IPS DF 19.7 (cell line): ENCODE measurements at places on chromosomes 16 and 17.

GRCh38 chr16:18801145-18801972, at the start of gene ARL6IP1:
Gene ARL6IP1, minus strand, starts transcription at chr16:18801549. Its CDS starts 83 bp downstream, at chr16:18801466.
- peak; percentile 96 for DNase-seq

GRCh38 chr16:19135201-19135842, 21.6 kb downstream of the ITPRIPL2 start:
- no peak for DNase-seq

GRCh38 chr17:81470944-81471817, 41.4 kb downstream of the ACTG1 start:
- DNase-seq = no peak

GRCh38 chr16:73054813-73055482, 7.0 kb upstream of the ZFHX3 start:
- no peak for DNase-seq

DNA sequence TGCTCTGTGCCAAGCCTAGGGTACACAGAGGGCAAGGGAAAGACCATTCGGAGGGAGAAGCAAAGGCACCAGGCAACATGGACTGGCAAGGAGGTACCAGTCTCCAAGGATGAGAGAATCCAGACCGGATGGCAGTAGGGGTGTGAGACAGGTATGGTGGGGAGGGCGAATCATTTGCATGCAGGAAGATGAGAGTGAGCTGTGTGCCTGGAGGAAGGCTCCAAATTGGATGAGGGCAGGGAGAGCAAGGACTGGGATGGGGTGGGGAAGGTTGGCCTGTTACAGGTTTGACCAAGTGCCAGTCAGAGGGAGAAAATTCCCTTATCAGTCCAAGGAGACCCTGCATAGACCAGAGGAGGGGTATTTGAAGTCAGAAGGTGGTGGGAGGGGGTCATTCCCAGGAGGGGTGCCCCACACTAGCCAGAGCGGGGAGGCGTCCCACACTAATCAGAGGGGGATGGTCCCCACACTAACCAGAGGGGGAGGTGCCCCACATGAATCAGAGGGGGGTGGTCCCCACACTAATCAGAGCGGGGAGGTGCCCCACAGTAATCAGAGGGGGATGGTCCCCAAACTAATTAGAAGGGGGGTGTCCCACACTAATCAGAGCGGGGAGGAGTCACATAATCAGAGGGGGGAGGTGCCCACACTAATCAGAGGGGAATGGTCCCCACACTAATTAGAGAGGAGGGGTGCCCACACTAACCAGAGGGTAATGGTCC, 737 bp downstream of the CANT1 start:
- DNase-seq = no peak

- no peak for DNase-seq
These were observed 688.2 kb upstream of the KIF2B start for GRCh38 chr17:53134548-53134947.

DNA sequence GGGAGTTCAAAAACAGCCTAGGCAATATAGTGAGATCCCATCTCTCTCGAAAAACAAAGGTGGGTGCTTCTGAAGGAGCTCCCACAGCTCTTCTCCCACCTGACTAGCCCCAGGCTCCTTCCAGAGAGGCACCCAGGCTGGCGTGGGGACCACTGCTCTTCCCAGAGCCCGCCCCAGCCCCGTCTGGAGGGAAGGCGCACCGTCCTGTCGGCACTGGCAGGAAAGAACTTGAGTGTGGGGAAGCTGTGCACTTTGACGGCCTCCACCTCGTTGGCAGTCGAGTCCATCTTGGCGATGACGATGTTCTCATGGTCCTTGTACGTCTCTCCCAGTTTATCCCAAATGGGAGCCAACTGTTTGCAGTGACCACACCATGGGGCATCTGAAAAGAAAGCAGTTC, 10.5 kb upstream of the PPP1R27 start:
- no peak for DNase-seq

- no peak for DNase-seq
These were observed 37.2 kb downstream of the MFSD11 start for GRCh38 chr17:76775021-76775600.

GRCh38 chr17:44409309-44410028, 20.0 kb upstream of the ITGA2B start:
- no peak for DNase-seq

- DNase-seq = no peak
These were observed 26.5 kb upstream of the C16orf87 start for GRCh38 chr16:46857368-46857945.

- DNase-seq = no peak
These were observed 630 bp downstream of the GRB2 start for GRCh38 chr17:75404731-75405364.

- DNase-seq = no peak
These were observed 1304.7 kb downstream of the CDH8 start for GRCh38 chr16:60731329-60732050.

DNA sequence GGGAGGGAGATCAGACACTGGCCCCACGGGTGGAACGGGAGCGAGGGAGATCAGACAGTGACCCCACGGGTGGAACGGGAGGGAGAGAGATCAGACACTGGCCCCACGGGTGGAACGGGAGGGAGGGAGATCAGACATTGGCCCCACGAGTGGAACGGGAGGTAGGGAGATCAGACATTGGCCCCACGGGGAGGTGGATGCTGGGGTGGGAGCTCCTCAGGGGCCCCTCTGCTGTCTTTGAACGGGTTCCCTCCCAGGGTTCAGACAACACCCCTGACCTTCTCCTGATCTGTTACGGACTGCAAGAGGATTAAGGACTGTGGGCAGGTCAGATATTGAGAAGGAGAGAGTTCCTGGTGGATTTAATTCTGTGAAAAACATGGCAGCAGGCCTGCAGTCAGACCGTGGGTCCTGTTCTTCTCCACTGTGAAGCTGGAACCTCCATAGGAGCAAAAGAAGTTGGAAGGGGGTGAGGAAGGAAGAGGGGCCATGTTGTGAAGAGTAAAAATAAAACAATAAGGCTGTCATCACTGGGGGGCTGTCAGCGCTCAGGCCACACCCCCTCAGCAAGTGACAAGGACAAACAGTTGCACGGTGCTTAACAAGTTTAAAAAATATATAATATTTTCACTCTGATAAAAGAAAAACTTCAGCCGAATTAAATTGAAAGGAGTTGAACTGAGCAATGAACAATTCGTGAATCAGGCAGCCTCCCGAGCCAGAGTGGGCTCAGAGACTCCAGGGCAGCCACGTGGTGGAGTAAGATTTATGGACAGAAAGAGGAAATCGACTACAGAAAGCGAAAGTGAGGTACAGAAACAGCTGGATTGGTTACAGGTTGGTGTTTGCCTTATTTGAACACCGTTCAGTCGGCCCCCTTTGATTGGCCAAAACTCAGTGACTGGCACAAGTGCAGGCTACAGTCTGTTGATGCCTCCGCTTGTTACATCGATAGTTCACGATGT, 348.7 kb upstream of the TNRC6C start:
- no peak for DNase-seq

DNA sequence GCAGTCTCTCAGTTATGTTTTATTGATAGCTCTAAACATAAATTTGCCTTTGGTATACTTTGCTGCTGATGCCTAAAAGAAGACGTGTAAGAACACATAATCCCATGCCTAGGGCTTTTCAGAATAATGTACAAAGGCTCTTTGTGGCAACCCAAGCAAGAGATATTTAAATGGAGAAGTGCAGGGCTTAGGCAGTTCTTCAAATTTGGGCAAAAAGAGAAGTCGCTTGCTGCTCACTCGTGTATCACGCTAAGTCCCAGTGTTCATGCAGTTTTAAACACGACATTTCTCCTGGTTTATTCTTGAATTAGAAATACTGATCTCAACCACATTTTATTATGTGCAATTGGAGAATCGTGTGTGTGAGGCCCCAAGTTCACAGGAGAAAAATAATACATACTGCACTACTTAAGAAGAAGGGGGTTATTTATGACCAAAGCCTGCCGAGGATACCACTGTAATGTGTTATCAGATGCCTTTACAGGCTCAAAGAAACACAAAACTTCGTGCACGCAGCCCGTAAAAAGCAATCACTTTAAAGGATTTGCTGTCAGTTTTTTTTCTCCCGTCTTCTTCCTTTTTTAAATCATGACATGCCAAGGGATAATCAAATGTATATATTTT, 22.5 kb upstream of the IRX6 start:
- DNase-seq = no peak

- no peak for DNase-seq
These were observed 46.5 kb downstream of the TEX2 start for GRCh38 chr17:64216338-64217248.

DNA sequence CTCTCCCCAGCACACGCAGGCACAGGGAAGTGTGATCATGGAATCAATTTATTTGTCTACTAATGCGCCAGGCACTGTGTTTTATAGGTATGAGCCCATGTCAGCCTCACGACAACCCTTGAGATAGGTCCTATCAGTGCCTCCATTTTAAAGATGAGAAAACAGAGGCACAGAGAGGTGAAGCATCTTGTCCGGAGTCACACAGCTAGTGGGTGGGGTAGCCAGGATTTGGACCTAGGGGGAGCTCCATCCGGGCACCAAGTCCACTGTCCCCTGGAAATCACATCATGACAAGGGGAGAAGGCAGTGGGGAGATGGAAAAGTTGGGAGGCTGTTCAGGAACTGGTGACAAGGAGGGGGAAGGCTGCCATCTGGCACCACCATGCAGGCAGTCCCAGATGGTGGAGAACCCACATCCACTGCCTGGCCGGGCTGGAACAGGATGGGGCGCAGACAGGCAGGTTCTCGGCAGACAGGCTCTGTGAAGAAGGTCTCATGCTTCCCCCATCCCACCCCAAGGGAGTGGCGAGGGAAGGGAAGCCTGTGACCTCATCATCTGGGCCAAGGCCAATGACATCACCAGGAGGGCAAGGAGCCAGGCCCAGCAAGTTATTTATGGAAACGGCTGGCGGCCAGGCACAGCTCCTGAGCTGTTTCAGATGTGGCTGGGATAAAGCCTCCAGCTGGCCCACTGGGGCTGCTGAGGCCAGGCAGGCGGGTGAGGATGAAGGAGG, 126.0 kb upstream of the SDK2 start:
- DNase-seq = no peak

GRCh38 chr16:49833796-49834530, 21.9 kb downstream of the ZNF423 start:
- no peak for DNase-seq

DNA sequence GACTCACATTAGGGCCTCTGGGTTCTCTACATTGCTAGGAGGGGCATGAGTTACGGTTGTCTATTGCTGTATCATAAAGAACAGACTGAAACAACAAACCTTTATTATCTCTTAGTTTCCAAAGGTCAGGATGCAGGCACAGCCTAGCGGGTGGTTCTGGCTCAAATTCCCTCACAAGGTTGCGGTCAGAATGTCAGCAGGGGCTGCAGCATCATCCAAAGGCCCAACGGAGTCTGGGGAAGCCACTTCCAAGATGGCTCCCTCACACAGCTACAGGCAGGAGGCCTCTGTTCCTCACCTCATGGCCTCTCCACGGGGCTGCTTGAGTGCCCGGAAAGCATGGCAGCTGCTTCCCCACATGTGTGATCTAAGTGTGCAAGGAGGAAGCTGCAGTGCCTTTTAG, 29.6 kb upstream of the ZFPM1 start:
- no peak for DNase-seq

GRCh38 chr16:81925016-81925415, 86.3 kb downstream of the SDR42E1 start:
- DNase-seq = no peak

DNA sequence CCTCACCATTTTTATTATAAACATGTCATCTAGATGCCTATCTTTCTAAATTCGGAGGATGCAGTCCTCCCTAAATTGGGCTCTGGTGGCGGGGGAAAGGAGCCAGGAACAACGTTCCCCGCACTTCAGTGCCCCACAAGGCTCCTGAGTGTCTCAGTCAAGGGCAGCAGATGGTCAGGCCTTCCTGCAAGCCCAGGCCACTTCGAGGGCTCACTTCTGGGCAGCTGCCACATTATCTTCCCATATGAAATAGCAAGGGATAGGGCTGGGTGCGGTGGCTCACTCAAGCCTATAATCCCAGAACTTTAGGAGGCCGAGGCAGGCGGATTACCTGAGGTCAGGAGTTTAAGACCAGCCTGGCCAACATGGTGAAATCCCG, 32.3 kb downstream of the FBXO31 start:
- no peak for DNase-seq

- no peak for DNase-seq
These were observed 12.1 kb upstream of the DBNDD1 start for GRCh38 chr16:90031186-90031930.

DNA sequence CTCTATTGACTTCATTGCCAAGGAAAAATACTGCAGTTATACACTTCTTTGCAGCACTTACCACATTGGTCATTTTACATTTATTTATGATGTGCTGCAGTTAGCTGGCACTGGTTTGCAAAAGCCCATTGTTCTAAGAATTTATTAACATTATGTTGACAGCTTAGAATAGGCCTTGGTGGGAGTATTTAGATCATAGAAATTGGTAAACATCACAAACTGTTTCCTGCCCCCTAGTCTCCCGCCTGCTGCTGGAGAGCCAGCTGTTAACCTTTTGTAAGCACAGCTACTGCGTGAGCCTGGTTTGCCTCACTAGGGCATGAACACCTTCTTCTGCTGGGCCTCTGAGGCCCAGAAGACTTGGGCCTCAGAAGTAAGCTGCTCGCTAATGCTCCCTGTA, 651.4 kb upstream of the GOT2 start:
- no peak for DNase-seq

- no peak for DNase-seq
These were observed 32.0 kb upstream of the IL34 start for GRCh38 chr16:70614208-70614951.

GRCh38 chr16:63038397-63039106, 1002.3 kb upstream of the CDH8 start:
- DNase-seq = no peak

GRCh38 chr17:57513569-57513968, 231.5 kb downstream of the CCDC182 start:
- DNase-seq = no peak

GRCh38 chr17:41453066-41453465, 12.3 kb upstream of the KRT38 start:
- no peak for DNase-seq

DNA sequence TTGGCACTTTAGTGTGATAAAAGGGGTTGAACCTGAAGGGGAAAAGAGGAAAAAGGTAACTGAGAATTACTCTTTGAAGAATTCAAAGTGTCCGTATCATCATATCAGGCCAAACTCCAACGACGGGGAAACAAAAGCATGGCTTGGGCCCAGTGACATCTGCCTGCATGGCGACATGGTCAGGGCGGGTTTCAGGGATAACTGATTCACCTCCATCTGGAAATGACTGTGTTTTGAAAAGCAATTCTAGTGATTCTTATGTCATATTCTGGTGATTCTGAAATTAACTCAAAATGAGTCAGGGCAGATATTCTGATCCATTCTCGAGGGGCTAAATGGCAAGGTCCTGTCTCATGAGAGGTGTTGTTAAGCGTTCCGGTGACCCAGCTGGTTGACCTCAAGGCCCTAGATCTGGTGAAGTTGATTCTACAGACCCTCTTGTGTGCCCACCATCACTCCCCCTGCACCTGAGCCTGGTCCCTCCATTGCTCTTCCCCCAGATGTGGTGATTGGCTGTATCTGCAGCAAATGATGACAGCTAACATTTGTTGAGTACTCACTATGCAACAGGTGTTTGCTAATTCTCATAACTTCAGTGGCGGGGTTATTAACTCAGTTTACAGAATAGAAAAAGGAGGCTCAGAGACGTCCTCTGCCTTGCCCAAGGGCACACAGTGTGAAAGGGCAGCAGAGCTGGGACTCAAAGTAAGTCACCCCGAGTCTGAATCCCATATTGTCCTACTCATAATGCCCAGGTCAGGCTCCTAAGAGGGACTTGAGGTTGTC, 251.8 kb downstream of the MAF start:
- no peak for DNase-seq

GRCh38 chr17:68794636-68795434, 160.4 kb downstream of the ABCA8 start:
- no peak for DNase-seq
